Kidney tubule cell (primary cell): ENCODE measurements at places on chromosomes 3 and 15.

GRCh38 chr15:71088683-71089082 lies 26.6 kb upstream of the THSD4 start:
- DNase-seq, result no peak

- peak; percentile 49 for DNase-seq
These were observed 249.3 kb upstream of the FEZF2 start for GRCh38 chr3:62622553-62623174.

GRCh38 chr3:141067206-141067974 lies 16.2 kb downstream of the SPSB4 start:
- DNase-seq, result no peak

GRCh38 chr15:96324940-96325540 lies 5.5 kb upstream of the NR2F2 start:
- DNase-seq, result no peak

DNA sequence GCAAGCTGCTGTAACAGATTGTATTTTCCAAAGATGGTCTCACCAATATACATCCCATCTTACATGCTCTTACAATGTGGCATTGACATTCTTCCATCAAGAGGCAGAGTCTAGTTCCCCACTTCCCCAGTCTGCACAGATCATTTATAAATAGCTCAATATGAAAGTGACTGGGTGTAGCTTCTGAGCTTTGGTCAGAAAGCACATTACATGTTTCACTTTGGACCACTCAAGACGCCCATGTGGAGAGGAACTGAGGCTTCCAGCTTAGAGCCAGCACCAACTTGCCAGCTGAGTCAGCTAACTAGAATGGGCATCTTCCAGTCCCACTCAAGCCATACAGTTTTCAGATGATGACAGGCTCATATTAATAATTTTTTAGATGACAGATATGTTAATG lies 45.5 kb downstream of the GREM1 start:
- DNase-seq, result no peak

DNA sequence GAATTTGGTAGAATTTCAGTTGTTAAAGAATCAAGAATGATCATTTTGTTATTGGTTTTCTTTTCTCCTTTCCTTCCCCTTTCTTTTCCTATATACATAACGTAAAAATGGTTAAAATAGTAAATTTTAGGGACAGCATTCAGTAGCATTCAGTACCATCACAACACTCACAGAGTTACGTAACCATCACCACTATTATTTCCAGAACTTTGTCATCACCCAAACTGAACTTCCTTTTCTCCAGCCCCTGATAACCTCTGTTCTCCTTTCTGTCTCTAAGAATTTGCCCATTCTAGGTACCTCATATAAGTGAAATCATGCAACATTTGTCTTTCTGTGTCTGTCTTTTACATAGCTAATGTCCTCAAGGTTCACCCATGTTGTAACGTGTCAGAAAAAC lies 165.3 kb downstream of the AKAP13 start:
- no peak for DNase-seq

DNA sequence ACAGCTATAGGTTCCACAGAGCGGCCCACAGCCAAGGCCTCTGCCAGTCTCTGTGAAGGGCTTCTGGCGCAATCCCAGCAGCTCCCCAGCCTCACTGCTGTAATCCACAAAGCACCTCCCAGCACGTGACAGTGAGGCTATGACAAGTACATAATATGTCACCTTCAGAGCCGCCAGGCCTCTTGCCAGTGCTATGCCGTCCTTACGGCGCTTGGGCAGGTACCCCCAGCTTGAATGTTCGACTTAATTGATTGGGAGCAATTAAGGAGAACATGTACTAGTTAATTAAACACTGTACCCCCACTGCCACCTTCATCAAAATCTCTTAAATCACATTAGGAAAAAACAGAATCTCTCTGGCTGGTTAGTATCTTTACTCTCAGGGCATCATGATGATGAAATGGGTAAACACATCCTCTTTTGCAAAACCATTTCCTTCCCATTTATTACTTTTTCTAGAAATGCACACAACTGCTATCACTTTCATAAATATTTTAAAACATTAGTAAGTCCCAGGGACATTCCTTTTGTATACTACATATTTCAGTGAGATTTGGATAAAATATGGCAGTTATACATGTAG lies 169.9 kb downstream of the XXYLT1 start:
- DNase-seq, result no peak

DNA sequence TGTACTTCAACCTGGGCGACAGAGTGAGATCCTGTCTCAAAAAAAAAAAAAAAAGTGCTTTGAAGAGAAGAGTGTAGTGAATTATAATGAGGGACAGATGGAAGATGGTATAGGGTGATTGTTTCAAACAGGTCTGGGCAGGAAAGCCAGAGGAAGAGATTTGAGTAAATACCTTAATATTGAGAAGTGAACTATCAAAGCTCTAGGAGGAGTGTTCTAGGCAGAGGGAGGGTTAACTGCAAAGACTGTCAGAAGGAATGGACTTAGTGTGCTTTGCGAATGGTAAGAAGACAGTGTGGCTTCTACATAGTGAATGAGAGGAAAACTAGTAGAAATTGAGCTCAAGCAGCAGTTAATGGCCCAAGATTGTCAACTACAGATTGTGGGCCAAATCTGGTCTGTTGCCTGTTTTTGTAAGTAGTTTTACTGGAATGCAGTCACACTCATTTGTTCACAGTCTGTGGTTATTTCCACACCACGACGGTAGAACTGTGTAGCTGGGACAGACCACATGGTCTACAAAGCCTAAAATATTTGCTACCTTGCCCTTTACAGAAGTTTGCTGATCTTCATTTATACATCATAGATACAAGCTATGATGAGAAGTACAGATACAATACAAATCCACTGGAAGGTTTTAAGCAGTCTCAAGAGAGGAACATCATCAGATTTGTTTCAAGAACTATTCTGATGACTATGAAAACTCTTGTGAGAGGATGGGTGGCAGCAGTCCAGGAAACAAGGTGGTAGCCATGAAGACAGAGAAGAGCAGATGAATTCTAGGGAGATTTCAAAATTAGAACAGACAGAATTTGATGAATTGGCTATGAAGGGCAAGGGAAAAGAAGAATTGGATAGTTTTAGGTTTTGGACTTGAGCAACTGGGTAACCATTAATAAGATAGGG lies 16.5 kb upstream of the USP50 start:
- DNase-seq, result no peak

DNA sequence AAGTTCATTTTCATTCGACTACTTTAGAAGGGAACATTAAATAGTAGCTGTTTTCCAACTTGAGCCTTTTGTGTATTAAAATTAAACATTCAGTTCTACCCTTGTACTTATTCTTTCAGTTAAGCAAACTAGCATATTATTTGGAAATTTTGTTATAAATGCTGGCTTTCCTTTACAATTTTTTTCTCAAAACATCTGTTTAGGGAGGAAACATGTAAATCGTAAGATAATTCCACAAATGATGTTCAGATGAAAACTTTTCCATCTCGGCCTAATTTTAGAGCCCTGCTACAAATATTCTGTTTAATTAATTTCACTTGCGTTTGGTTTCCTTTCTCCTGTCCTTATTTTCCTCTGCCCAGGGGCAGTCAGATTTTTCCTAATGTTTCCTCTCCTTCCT lies 476.2 kb upstream of the RGMA start:
- DNase-seq, result no peak

- DNase-seq, result no peak
These were observed 5.7 kb downstream of the NME9 start for GRCh38 chr3:138323971-138324370.

DNA sequence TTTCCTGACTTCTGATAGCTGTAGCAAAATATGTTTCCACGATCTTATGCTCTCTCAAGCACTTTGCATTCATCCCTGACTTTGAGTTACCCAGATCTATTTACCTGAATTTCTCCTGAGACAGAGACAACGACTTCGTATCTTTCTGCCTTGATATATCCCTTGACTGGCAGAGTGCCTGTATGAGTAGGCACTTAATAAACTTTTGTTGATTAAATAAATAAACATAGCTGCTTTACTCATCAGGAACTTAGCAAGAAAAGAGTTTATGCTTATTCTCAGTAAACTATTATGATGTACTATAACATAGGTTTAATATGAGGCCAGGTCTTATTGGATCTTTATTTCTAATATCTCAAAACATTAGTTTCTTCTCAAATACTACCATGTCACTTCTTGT lies 85.6 kb upstream of the PHLDB2 start:
- DNase-seq, result no peak

DNA sequence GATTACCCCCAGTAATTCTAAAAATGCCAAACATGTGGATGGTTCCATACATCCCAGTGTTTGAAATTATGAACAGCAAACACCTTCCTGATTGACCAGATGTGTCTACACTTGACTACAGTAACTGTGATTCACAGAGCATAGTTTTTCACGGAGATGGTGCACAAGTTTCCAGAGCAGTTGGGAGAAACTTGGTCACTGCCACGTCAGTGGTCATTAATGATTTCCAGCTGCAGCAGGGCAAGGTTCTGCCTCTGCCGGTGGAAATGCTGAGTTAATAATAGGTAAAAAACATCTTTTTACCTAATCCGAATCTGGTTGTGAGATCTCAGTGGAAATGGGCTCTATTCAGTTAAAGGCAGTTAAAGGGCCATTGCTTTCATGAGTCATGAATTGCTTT lies 154.1 kb upstream of the FEZF2 start:
- DNase-seq, result peak; percentile 14
